Activated gamma-delta T cell treated with Interleukin-2 at 50 U/mL for 16 hours (primary cell): ENCODE measurements at places on chromosomes 2 and 18.

GRCh38 chr2:51981783-51982182, 949.9 kb upstream of the NRXN1 start:
- DNase-seq: no peak

GRCh38 chr2:15260835-15261234, 300.3 kb downstream of the NBAS start:
- no peak for DNase-seq

- no peak for DNase-seq
Measured at GRCh38 chr18:8667846-8668245, 37.5 kb upstream of the MTCL1 start.

DNA sequence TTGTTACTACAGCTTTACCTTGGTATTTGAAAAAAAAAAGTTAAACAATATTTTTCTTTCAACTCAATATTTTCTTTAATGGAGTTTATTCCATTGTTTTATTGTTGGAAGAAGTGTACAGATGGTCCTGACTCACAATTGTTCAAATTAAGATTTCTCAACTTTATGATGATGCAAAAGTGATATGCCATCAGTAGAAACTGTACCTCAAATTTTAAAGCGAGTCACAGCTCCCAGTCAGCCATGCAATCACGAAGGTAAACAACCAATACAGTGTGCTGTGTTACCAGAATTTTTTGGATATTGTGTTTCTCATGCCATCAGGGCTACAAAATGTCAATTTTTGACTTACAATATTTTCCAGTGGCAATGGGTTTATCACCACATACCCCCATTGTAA, 54.0 kb upstream of the COL5A2 start:
- DNase-seq: no peak

DNA sequence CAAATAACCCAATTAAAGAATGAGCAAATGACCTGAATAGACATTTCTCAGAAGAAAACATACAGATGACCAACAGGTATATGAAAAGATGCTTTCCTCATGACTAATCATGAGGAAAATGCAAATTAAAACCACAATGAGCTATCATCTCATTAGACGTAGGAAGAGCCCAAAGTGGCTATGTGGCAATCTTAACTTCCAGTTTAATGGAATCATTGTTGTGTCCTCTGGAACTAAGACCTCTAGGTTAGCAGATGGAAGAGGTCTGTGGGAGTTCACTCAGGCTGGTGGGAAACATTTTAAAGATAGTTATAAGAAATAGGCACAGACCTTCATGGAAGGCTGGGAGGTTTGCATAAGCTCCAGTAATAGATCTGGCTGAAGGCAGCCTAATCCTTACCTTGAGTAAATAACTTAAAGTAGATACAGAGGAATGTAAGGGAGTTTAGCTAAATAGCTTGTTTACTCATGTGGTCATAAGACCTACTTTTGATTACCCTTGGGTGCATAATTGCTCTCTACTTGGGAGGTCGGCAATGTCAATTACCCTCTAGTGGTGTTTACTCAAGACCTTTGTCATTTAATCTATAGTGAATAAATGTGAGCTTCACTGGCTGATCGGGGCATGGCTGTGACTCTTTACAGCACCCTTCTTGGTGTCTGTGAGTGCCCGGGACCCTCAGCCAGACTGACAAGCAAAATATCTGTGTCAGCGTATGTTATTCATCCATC, 119.0 kb downstream of the GULP1 start:
- no peak for DNase-seq

DNA sequence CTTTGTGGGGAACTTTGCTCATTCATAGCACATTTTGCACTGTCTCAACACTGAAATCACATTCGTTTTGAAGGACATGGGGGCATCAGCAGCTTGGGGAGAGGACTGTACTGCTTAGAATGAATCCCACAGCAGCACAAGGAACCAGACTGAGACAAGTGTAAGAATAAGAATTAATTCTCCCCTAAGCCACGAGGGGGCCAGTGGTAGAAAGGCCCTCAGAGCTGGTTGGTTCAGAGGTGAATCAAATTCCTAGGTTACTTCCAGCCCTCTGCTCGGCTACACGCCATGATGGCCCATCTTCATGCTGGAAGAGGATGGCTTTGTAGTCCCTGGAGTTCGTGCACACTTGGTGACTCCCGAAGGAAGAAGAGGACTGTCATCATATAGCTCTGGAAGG, 12.0 kb upstream of the MC5R start:
- no peak for DNase-seq

DNA sequence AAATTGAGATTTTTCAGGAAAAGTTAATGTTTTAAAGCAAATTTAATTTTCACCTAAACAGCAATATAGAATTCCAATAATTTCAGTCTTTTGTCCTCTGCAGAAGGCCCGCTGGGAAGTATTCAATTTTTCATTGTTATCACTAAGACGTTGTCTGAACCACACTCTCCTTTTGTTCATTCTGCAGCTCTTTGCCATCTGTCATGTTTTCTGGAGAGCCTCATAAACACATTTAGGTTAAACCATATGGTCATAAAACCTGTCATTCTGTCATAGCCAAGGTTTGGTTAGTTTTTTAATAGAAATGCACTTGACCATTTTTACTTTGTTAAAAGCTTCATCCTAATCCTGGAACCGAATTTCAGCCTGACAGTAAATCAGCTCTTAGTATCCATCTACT, 54.0 kb upstream of the PGAP1 start:
- DNase-seq: no peak

DNA sequence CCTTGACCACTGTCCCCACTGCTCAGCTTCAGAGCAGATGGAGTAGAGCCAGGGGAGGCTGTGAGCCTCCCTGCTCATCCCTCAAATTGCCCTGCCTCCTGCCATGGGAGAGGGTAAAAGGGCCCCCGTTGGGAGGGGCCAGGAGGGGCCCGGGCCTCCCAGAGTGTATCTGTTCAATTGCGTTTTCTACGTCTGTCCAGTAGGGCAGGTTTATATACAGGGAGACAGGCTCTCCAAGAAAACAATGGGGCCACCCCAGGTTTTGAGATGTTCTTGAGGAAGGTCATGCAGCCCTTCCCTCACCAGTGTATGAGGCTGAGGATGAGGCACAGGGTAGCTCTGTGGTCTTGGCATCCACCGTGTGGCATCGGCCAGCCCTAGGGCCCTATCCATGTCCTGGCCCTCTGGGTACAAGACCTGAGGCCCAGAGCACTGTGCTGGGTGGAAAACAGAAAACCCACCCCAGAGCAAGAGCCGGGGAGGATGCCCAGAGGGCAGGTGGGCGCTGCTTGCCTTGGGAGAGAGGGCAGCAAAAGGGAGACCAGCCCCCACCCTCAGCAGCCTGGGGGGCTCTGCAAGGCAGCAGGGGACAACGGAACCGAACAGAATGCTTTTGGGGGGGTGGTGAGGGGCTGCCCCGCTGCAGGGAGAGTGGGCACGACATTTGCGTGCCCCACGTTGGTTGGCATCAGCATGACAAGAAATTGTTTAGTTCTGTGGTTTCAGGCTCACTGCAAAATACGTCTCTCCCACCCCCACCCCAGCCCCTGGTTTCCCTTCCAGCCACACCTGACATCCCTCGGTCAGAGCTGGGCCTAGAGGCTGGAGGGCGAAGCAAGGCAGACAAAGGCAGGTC, 141.5 kb downstream of the ACOXL start:
- DNase-seq: no peak
